ENCODE measurements at places on chromosomes 2 and 18. TPM values are rescaled to one million over a fixed set of nuclear protein-coding genes. Genes with fewer than 3 reads are reported as not detected.

- no peak for DNase-seq
Observed at GRCh38 chr2:127191331-127192219, 28.5 kb downstream of the CYP27C1 start.

DNA sequence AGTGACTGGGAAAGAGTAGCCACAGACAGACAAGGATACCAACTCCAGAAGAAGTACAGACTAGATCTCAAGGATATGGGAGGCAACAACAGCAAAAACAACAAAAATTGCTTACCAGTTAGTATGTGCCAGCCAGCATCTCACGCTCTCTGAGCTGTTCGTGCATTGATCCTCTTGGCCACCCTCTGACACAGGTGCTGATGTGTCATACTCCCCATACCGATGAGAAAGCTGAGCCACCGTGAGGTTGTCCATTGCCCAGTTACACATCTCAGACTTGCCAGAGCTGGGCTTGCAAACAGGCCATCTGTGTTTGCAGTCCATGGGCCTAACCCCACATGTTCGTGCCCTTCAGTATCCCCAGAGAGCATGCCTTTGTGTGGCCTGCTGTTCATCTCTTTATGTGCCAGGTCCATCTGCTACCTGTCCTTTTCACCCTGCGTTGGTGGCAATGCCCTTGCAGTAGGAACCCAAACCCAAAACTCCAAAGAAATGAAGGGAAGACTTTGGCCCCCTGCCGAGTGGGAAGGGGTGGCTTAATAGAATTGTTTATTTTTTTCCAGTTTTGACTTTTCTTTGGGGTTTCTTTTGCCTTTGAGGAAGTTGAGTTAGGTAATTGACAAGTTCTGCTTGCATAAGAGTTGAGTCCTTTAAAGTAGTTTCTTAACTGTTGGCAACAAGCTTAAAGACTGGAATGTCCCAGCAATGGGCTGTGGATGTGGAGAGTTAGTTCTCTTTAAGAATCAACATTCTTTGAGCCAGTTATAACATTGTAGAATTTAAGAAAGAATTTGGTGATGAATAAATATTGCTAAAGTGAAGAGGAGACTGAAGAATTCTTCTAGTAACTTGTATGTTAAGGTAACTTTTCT, 46.7 kb downstream of the LYPD6B start:
- no peak for DNase-seq

DNA sequence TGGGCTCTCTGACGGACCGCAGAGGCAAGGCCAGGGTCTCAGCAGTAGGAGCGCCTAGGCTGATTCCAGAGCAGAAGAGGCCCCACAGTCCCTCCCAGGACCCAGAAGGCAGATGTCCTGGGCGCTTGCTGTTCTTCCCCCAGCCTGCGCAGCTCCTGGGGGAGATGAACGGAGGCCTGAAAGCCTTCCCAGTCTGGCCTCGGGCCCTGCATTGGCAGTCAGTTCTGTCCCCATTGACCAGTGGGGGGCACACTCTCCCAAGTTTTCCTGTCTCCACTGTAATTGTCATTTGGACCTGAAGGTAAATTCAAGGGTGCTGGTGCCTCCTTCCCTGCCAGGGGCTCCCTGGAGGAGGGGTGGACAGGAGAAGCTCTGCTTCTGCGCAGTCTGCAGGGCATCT, 345.7 kb downstream of the CYP26B1 start:
- DNase-seq = peak; percentile 37

DNA sequence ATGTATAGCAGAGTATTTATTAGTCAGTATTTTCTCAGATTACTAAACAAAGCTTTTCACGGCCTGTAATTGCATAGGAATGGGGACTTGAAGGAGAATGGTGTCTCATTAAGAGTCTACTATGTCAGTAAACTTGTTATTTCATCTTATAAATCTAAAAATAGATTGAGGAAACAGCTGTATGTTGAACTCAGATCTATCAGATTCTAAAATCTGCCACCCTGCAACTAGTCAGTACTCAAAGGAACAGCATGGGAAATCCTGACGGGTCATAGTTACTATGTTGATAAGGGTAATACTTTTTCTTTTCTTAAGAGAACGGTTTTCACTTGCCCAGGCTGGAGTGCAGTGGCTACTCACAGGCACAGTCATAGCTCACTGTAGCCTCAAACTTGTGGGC, 70.2 kb upstream of the EMILIN2 start:
- no peak for DNase-seq

DNA sequence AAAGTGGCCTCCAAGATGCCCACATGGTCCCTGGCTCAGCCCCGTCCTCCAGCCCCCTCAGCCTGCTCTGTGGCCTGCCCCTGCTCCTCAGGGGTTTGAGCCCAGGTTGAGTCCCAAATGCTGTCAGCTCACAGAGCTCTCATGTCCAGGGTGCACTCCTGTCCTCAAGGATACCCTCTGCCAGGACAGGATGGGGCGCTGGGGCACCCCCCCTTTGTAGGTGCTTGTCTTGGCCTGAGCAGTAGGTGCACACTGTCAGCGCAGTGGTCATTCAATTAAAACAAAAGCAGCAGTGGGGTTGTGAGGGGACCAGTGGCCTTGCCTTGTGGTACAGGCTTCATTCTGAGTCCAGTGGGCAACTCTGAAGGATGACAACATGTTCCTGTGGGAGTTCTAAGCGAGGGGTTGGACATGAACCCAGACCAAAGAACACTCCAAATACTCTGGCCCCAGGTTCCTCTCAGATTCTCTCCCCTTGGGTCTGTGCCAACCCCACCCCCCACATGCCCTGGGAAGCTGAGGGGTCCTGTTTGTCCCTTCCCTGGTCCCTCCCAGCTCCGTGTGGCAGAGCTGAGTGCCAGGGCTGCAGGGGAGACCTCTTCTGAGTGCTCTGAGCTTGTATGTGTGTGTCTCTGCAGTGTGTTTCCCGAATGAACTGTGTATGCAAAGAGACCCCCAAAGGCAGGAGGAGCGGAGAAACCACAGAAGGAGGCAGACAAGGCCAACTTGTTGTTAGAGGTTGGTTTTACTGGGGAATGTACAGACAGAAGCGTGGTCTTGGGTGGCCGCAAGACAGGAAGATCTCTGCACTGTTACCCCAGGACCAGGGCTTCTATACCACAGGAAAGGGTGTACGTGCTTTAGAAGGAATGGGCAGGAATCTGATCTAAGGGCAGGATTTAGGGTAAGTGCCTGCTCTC, 155.6 kb upstream of the HS6ST1 start:
- DNase-seq = peak; percentile 83

Gene UCN
- total RNA-seq = 0.84 TPM
